ENCODE measurements at places on chromosomes 1 and 21.

DNA sequence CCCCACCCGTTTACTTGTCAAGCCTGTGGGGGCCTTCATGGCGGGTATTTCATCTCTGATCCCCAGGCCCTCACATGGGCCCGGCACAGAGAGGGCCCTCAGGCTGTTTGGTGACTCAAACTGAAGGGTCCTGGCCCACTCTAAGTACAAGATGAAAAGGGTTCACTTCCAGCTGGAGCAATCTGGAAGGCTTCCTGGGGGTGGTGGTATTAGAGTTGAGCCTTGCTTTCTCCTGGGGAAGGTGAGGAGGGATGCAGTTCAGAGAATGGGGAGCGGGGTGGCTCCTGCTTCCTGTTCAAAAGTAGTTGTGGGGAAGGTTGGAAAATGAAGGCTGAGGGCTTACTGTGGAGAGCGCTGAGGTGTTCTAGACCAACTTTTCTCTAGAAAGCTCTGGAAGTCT, 47.7 kb downstream of the DHRS3 start:
- no peak for DNase-seq

DNA sequence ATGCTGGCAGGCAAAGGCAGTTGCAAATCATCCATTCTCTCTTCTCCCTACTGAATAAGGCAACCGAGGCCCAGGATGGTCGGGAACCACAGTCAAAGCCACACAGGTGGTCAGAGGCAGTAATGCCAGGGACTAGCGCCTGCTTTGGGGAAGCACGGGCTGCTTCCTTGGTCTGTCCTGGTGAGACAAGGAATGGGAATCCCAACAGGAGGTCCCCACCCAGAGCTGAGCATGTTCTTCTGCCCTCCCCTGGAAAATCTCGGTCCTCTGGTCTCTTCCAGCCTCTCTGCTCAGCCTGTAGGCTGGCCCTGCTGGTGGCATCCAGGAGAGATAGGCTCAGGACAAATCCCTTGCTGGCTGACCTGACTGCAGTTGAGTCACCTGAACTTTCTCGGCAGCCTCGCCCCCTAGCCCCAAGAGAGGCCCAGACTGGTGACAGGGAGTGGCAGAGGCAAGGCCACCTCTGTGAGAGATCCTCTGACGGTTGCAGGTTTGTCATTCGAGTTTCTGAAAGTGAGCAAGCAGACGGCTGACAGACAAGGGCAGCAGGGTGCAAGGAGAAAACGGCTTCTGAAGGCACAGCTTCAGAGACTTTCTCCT, 5.8 kb downstream of the OLIG1 start:
- no peak for DNase-seq

GRCh38 chr1:103941086-103941485, 191.4 kb downstream of the AMY1C start:
- no peak for DNase-seq

GRCh38 chr1:87915771-87916170, 587.1 kb downstream of the LMO4 start:
- no peak for DNase-seq

DNA sequence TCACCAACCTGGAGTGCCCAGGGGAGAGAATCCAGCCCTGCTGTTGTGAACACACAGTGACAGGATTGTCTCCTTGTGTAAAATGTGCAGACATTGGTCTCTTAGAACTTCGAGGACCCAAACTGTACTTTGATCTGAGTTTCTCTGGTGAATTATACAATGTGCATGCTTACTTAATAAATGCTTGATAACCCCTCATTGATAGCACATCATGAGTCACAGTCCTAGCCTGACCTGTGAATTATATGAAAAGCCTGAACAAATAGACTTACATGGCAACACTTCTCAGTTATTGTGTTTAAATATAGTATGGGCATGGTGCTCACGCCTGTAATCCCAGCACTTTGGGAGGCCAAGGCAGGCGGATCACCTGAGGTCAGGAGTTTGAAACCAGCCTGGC, 22.6 kb downstream of the IFNGR2 start:
- no peak for DNase-seq

DNA sequence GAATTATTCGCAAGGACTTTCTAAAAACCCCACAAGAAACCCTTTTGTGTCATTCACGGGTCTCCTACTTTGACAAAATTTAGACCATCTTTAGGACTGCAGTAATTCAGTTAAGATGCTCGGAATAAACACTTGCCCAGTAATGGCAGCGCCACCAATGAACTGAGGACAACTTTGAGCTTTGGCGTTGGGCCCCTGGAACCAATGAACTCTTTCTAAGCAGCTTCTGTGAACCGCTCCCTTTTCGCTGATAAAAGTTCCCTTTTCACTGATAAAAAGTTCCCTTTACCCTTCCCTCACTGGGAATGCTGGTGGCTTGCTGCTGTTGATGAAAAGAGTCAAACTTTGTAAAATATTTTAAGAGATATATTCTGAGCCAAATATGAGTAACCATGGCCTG, 1.5 kb upstream of the MRPL55 start:
- no peak for DNase-seq

GRCh38 chr1:46043458-46044017, 88.9 kb downstream of the PIK3R3 start:
- peak; percentile 63 for DNase-seq

GRCh38 chr1:165344198-165344597, 12.3 kb downstream of the LMX1A start:
- DNase-seq, result no peak

DNA sequence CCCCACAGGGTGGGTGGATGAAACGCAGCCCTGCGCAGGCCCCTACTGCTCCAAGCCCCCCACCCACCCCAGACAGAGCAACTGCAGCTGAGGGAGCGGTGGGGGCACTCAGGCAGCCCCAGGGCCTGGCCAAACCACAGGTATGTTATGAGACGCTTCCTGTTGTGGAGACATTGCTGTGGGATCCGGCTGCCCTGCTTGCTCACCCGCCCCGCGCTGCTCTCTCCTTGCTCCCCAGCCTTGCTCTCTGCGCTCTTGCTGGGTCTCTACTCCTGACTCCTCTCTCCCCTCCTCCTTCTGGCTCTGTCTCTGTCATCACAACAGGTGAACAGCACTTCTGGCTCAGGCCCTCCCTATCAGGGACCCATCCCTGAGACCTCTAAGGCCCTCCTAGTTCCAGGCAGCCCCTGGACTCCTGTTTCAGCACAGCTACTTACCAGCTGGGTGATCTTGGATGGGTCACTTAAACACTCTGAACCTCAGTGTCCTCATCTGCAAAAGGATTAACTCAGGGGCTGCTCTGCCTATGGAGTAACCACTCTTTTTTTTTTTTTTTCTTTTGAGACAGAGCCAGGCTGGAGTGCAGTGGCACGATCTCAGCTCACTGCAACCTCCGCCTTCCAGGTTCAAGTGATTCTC, 15.9 kb downstream of the COL8A2 start:
- DNase-seq, result no peak

GRCh38 chr1:189374816-189375215, 1102.8 kb downstream of the BRINP3 start:
- DNase-seq, result no peak

- no peak for DNase-seq
These were observed 31.7 kb downstream of the IFNGR2 start for GRCh38 chr21:33434770-33435360.

DNA sequence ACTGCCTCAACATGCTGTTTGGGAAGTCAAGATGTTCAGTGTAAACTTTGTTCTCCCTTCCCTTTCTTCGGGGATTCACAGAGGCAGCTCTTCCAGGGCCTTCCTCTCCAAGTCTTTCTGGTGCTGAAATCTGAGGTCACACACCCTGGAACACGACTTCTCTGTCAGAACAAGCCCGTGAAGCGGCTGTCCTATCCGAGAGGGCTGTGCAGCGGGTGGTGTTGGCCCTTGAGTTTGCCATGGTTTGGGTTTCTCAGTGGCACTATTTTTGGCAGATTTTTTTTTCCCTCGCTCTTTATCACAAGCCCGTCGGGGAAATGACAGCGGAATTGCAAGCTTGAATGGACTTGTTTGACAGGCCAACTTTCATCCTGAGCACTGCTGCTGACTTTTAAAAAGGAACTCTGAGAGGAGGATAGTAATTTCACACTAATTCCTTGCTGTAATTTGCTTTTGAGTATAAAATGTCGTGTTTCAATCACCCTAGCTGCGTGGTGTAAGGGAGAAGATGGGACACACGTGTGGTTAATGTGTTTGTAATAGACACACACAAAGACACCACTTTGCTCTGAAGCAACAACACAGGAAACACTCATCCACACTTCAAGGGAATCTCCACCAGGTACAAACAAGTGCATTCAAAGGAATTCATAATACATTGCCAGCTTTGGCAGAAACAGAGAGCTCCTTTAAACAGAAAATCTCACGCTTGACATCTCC, 60.1 kb upstream of the TARBP1 start:
- DNase-seq, result peak; percentile 18

- no peak for DNase-seq
These were observed 44.8 kb downstream of the ACP6 start for GRCh38 chr1:147625362-147625995.

DNA sequence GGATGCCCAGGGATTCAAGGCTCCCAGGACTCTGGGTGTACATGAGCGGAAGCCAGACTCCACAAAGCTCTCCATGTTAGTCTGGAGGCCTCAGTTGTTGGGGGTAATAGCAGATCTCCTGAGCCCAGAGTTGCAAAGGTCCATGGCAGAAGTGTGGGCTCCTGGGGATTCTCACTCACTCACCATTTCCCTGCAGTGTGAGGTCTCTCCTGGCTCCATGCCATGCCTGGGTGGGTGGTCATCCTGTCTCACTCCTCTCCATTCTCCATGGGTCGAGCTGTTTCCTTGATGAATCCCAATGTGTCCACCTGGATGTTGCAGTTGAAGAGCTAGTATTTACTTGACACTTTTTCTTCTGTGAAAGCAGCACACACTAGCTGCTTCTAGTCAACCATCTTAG, 156.8 kb upstream of the LRRC7 start:
- no peak for DNase-seq

- DNase-seq, result no peak
These were observed 48.9 kb upstream of the F3 start for GRCh38 chr1:94590203-94591137.

GRCh38 chr1:15884477-15884876, 37.0 kb downstream of the SPEN start:
- DNase-seq, result no peak

DNA sequence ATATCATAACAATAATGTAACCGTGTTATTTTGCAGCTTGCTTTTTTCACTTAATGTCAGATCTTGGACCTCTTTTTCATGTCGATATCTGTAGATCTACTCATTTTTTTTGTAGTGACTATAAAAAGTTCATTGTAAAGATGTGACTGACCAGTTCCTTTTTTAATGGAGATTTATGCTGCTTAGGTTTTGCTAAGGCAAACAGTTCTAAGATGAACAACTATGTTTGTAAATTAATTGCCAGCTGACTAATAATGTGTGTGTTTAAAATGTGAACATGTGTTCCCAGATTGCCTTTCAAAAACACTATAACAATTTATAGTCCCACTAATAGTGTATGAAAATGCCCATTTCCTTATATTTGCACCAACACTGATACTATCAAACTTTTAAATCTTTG, 18.1 kb upstream of the EPS8L3 start:
- no peak for DNase-seq

GRCh38 chr1:96840396-96840795, 118.8 kb downstream of the PTBP2 start:
- DNase-seq, result no peak

- peak; percentile 40 for DNase-seq
These were observed 736 bp upstream of the ZMPSTE24 start for GRCh38 chr1:40257313-40257687.

- no peak for DNase-seq
These were observed 97.4 kb upstream of the TMPRSS2 start for GRCh38 chr21:41605178-41605933.

DNA sequence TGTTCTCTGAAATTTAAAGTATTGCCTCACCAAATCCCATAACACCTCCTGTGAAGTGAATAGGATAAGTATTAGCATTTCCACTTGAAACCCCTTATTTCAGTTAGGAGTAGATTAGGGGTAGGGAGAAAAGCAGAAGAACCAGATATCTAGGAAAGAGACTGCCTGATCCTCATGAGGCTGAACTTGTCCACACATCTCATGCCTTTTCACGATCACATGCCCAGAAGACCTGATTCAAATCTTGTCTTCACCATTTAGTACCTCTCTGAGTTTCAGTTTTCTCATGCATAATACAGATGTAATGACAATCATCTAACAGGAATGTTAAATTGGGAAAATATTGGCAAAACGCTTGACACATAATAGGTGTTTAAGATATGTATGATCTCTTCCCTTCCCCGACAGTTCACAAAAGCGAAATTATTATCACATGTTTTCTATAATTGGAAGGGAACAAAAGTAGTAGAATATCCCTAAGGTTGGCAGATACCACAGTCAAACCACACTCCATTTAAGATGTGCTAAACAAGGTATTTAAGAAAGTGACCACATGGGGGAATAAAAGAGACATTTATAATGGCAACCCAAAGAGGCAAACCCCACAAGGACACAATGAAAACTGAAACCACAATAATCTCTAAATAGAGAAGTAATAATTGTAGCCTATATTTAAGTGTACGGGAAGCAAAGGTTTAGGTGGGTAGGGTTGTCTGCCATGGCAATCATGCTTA, 25.2 kb downstream of the GFI1 start:
- no peak for DNase-seq

- no peak for DNase-seq
These were observed 11.9 kb downstream of the URB1 start for GRCh38 chr21:32380940-32381339.

- DNase-seq, result no peak
These were observed 21.3 kb downstream of the MRPL37 start for GRCh38 chr1:54221113-54221834.
